T-cell (primary cell): ENCODE measurements at places on chromosomes 12 and 14. TPM values are rescaled to one million over a fixed set of nuclear protein-coding genes. Genes with fewer than 3 reads are reported as not detected.

- DNase-seq, result peak; percentile 44
Measured at GRCh38 chr14:22112004-22112403, 438.4 kb upstream of the OR4E1 start.

DNA sequence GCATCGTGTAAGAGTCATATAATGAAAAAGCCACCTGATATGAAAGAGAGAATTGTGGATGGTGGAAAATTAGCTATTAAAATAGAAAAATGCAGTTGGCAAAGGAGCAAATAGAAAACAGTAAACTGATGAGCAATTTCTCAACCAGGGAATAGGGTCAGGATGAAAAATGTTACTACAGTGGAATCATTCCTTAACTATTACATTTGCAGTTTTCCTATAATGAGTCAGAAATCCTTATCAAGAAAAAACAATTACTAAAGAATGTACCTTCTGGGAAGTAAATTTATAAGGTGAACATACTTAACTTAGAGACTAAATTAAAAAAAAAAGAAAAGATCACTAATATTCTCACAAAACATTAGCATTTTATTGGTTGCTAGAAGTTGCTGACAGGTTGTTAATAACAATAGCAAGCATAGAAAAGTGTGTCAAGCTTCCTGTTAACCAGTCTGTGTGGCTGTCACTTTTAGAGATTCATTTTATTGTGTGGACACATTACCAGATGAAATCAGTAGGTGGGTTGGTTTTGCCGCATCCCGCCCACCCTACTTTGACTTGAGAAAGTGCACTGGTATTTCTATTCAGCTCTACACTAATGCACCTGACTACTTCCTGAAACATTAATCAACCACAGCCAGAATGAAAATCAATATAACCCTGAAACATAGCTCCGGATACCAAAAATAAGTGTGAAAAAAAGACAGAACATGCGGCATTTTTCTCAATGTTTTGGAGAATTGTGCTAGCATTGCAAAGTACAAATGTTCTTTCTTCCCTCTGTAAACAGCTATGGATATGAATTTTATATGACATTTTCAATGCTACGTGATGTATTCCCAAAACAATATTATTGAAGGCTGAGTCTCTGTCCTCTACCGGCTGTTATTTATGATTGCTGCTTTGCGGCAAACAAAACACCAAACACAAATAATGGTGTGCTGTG lies 576.7 kb downstream of the SLC16A7 start:
- no peak for DNase-seq

DNA sequence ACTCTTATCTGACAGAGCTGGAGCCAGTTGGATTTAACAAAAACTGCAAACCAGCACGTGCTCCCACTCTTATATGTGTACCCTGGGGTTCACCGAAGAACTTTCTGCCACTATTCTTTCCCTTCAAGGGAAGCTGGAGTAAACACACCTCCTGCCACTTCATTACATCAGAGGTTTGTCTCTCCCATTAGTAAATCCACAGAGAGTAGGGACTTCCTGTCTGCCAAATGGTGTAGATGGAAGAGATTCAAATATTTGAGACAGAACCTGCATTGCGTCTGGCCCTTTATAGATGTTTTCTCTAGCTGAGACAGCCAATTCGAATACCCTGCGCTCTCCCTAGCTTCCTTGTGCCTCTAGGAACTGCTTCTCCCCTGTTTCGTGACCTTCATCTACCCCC lies 29.1 kb upstream of the AEBP2 start:
- no peak for DNase-seq

- no peak for DNase-seq
Measured at GRCh38 chr12:19121449-19122018, 8.0 kb upstream of the PLEKHA5 start.

- DNase-seq, result no peak
Measured at GRCh38 chr12:117333331-117333881, 28.0 kb downstream of the NOS1 start.

DNA sequence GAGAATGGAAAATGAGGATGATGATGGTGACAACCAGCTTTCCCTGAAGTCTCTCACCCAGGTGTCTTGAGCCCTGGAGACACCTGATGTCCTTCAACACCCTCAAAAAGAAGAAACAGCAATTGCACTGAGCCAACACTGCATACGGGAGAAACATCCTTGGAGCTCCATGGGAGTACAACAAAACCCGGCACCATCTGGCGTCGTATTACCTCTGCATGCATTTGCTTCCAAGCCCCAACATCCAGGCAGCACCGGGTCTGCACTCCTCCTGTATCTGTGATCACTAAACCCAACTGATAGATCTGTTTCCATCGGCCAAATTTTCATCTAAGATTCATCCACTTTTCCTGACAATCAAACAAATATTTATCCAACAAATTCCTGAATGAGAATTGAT lies 249.9 kb downstream of the DPF3 start:
- DNase-seq, result no peak

GRCh38 chr14:88829685-88830302 lies 5.3 kb downstream of the TTC8 start:
- DNase-seq, result no peak

DNA sequence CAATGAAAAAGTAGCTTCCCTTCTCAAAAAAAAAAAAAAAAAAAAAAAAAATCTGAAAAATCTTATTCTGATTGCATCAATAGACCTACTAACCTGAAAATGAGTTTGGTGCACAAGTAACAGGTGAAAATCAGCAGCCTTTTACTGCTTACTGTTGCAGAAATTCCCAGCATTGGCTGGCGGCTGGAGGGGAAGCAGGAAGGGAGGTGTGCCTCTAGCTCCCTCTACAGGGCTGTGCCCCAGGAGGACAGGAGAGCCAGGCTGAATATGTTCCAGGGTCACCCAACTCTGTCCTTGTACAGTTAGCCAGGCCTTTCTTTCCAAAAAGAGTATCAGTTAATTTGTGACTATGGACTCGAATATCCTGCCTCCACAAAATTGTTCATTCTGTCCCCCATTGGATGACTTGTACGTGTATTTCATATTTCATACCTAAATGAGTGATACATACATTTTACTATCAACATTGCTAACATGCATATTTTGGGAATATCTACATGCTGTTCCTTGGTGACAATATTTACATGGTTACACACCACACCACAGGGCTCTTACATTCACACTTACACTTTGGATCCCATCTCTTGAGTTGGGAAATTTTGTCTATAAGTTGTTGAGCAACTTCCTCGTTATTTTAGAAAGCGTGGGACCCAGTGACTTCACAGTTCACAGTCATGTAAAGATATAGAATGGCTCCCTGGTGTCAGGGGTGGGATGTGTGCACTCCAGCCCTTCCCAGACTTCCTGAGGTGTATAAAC lies 124.8 kb downstream of the SAMD4A start:
- DNase-seq, result peak; percentile 36

- no peak for DNase-seq
Measured at GRCh38 chr12:132083614-132083940, 60.5 kb downstream of the DDX51 start.

GRCh38 chr14:74558655-74559054 lies 53.4 kb downstream of the LTBP2 start:
- DNase-seq, result no peak

DNA sequence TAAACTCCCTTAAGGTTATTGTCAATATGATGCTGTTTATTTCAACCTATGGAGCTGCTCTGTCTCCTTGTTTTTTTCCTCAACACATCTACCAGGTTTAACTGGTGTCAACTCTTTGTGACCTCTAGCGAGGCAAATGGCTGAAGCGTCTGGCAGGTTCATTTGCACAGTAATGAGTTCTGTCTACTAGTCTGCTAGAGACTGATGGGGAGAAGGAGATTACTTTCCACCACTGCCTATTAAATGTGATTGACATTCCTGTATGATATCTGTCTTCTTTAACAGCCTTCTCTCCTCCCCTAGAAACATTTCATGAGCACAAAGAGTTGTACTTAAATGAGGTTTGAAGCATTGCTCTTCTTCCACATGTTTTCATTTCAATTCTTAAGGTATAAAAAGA lies 253.7 kb downstream of the SLC6A15 start:
- DNase-seq, result no peak

- no peak for DNase-seq
Measured at GRCh38 chr14:51396222-51396815, 156.3 kb downstream of the TMX1 start.

DNA sequence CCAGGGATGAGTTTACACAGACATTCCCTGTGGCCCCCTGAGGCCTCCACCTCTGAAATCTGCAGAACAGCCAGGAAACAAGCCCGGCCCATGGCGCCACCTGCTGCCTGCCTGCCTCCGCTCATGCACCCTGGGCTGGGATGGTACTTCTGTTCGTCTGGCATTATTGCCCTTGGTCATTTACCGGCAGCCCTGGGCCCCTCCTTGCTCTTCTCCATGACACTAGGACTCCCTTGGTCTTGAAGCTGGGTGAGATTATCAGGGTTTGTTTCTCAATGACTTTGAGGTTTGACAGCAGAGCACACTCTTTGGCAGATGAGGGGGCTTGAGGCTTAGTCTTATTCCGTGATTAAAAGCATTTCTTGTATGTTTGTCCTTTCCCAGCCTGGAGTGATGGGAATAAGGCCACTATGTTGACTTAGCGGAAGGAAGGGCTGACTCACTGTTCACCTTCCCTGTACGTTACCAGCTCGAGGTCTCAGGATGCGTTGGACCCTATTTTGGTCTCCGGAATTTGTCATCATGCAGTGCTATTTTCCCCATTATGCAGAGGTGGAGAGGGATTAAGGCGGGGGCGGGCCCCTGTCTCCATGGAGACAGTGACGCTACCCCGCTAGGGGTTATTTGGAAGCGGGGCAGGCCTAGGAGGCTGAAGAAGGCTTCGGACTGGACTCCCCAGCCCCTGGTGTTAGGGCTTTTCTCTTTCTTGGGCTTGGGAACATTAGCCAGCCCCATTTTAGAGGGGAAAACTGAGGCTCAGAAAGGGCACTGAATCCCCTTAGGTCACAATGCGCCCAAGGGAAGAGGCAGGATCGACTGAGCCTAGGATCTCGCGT lies 706 bp upstream of the PEX5 start:
- peak; percentile 57 for DNase-seq

- no peak for DNase-seq
Measured at GRCh38 chr12:89991807-89992590, 283.4 kb upstream of the ATP2B1 start.

DNA sequence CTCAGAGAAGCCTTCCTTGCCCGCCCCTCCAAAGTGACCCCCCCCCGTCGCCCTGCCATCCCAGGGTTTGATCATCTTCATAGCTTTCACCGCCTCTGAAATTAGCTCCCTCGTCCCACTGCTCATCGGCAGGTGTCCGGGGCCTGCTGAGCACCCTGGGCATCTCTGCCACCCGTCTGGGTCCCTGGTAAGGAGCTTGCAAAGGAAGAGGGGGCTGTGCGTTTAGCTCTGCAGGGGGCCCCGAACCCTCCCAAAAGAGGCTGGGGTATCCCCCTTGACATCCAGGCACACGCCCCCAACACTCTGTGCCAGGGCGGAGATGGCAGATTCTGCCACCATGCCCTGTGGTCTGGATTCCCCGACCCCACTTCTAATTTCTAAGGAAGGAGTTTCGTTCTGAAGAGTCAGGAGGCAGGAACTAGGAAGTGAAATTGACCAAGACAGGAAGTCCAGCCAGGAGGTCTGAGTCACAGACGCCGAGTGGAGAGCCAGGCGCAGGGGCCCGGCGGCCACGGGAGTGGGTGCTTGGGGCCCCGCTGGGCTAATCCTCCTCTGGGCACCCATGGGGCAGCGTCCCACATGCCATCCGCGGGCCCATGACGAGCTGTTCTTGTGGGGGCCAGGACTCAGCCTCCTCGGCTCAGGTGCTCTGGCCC lies 95.7 kb downstream of the RFLNA start:
- DNase-seq, result no peak

GRCh38 chr12:92978607-92979006 lies 49.5 kb upstream of the EEA1 start:
- no peak for DNase-seq

DNA sequence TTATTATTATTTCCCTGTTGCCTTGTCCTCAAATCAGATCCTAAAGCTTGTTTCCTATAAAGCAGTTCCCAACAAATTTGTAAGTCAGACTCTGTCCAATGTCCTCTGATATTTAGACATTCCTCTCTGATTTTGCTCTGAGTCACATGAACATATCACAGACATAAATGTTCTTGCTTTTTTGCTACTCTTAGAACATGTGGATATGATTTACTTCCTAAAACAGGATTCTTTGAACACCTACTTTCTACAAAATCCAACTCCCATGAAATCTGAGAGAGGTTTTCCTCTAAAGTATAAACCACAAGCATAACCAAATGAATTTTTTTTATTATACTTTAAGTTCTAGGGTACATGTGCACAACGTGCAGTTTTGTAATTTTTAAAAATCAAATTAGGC lies 181.3 kb upstream of the SLC38A2 start:
- no peak for DNase-seq

GRCh38 chr12:54489857-54490256 lies 7.7 kb upstream of the NCKAP1L start:
- DNase-seq, result no peak

DNA sequence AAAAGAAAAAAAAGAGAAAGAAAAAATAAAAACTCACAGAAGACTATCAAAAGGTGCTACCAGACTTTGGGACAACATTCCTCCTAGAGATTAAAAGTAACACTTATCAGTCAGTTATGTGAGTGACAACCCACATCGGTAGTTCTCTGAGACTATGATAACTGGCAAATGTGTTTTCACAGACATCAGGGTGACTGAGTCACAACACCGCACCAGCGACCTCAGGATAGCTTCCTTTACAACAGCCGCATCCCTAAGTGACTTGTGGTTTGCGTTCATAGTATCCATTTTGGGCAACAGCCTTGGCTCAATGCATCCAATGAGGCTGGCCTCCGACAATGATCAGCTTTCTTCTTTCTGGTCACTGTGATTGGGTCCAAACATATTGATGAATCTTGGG lies 359.1 kb downstream of the TMEM132D start:
- no peak for DNase-seq

GRCh38 chr14:32906672-32907071 lies 32.0 kb upstream of the NPAS3 start:
- no peak for DNase-seq

DNA sequence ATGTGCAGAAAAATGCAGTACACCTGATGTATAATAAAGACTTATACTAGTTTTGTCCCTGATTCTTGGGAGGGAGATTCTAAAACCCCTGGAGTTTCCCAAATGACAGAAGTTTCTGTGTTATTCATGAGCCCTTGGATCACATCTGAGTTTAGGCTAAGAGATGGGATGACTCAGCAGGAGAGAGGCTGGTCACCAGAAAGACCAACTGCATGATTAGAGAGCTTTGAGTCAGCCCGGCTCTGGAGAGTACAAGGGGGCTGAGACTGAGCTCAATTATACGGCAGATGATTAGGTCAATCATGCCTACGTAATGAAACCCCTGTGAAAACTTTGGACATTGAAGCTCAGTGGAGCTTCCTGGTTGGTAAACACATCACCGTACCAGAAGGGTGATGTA lies 174.2 kb downstream of the SSPN start:
- DNase-seq, result no peak

- no peak for DNase-seq
Measured at GRCh38 chr12:109763201-109763841, 49.7 kb downstream of the FAM222A start.

GRCh38 chr12:23029185-23029584 lies 404.2 kb downstream of the ETNK1 start:
- no peak for DNase-seq

The TMEM229B gene
- total RNA-seq, result 19.0 TPM

The DHH gene
- 0.12 TPM for total RNA-seq

The LTBR gene
- total RNA-seq, result not detected

The UNC119B gene
- total RNA-seq, result 24.2 TPM

The KRT6B gene
- not detected for total RNA-seq

The LALBA gene
- not detected for total RNA-seq

The DBX2 gene
- not detected for total RNA-seq

The R3HDM2 gene
- total RNA-seq, result 122 TPM

The FBLN5 gene
- 9.5 TPM for total RNA-seq

The IL23A gene
- total RNA-seq, result 29.9 TPM
